ENCODE measurements at places on chromosomes 7 and 10.

GRCh38 chr10:132834311-132834761 lies 48.4 kb upstream of the NKX6-2 start:
- no peaks in the 10 kb centered on the region for H3K4me1 ChIP-seq
- DNase-seq, result peak; percentile 56
- H3K27me3 ChIP-seq, result no peaks in the 10 kb centered on the region
- no peak overlapping the region for H3K27ac ChIP-seq

DNA sequence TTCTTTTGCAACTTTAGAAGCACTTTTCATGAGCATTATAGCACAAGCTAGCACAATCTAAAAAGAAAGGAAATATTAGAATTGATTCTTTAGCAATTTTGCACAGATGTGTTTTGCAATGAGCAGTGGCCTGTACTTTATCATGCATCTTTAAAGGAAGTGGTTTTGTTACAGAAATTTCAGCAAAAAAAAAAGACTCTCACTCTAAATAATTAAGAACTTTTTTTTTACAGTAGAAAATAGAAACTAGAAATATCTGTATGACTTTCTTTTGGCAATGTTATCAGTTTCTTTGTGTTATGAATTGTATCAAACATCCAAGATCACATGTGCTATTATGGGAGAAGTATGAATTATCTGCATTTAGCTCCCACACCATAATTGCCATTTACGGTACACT lies 195.7 kb upstream of the KLF6 start:
- H3K27ac ChIP-seq, result no peak overlapping the region
- no peaks in the 10 kb centered on the region for H3K36me3 ChIP-seq
- no peaks in the 10 kb centered on the region for H3K4me1 ChIP-seq
- DNase-seq, result no peak
- H3K4me3 ChIP-seq, result no peak overlapping the region
- no peaks in the 10 kb centered on the region for H3K27me3 ChIP-seq

- H3K27ac ChIP-seq, result no peak overlapping the region
- H3K4me1 ChIP-seq, result no peaks in the 10 kb centered on the region
- H3K36me3 ChIP-seq, result no peaks in the 10 kb centered on the region
- H3K27me3 ChIP-seq, result no peaks in the 10 kb centered on the region
- no peak overlapping the region for H3K4me3 ChIP-seq
- DNase-seq, result no peak
These were observed 362.5 kb upstream of the ZMIZ1 start for GRCh38 chr10:78706256-78706655.

GRCh38 chr10:77849039-77849664 lies 77.4 kb downstream of the DLG5 start:
- H3K4me3 ChIP-seq, result no peak overlapping the region
- peak overlapping the region; percentile 4 for H3K27ac ChIP-seq
- H3K27me3 ChIP-seq, result no peaks in the 10 kb centered on the region
- peaks cover 20% of the 10 kb centered on the region for H3K36me3 ChIP-seq
- no peak for DNase-seq

GRCh38 chr7:107934991-107935770 lies 44.2 kb downstream of the DLD start:
- peaks cover 28% of the 10 kb centered on the region for H3K36me3 ChIP-seq
- no peak for DNase-seq
- no peak overlapping the region for H3K27ac ChIP-seq
- peaks cover 12% of the 10 kb centered on the region for H3K4me1 ChIP-seq
- H3K27me3 ChIP-seq, result no peaks in the 10 kb centered on the region

DNA sequence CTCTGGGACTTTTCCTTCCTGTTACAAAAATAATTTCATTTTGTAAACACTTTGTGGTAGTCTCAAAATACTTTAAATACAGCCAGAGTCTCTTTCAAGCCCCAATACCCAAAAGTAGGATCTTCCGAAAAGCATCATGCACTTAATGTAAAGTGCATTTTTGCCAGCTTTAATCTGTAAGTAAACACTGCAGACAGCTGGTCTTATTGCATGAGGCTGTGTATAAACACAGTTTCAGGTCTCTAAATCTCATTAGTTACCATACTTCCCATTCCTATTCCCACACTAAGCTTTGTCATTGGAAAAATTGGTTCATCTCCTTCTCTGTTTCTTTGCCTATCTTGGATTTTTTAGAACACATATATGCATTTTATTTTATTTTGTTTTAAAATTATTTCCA lies 87.6 kb upstream of the GNAI1 start:
- no peaks in the 10 kb centered on the region for H3K36me3 ChIP-seq
- no peak for DNase-seq
- no peaks in the 10 kb centered on the region for H3K27me3 ChIP-seq

DNA sequence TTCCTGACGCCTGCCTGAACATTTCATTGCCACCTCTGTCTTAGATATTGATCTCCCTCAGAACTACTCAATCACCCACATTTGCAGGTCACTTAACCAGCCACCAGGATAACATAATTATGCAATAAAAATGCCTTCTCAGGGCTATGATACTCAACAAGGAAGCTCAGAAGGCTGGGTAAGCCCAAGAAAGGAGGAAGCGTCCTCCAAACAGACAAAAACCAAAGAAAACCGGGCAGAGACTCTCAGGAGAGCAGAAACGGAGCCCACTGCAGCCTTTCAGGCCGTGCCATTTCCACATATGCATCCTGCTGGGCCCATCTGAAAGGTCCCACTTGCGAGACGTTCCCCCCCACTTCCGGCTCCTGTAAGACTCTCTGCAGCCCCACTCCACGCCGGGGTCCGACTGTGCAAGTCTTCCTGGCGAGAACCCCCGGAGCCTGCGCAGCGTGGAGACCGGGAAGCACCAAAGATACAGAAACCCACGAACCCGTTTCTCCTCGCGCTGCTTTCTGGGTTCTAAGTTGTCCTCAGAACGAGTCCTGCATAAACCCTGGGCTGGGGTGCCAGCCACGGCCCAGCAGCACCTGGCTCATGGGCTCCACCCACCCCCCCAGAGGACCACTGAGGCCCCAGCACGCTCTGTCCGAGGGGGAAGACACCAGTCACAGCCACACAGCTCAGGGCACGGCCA lies 83.7 kb downstream of the DIP2C start:
- H3K27me3 ChIP-seq, result no peaks in the 10 kb centered on the region
- no peak overlapping the region for H3K27ac ChIP-seq
- H3K4me3 ChIP-seq, result no peak overlapping the region
- H3K36me3 ChIP-seq, result no peaks in the 10 kb centered on the region
- no peak for DNase-seq

DNA sequence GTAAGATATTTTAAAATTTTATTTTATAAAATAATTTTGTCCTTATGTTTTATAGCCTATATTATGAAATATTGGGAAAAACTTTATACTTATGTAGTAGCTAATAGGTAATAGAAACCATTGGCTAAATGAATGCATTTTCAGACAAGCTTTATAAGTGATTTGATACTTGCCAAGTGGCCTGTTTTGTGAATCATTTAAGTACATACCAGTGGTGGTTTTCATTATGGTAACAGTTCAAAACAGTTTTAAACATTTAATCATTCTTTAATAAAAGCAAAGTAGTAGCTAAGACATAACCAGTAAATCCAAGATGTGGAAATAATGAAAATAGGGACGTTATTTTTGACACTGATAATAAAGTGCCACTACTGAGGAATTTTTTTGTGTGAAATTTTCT lies 182.2 kb downstream of the PHF14 start:
- H3K4me3 ChIP-seq, result no peak overlapping the region
- no peaks in the 10 kb centered on the region for H3K4me1 ChIP-seq
- no peaks in the 10 kb centered on the region for H3K36me3 ChIP-seq
- no peaks in the 10 kb centered on the region for H3K27me3 ChIP-seq
- no peak for DNase-seq

GRCh38 chr7:103689255-103689654 lies 243.2 kb upstream of the SLC26A5 start:
- no peaks in the 10 kb centered on the region for H3K27me3 ChIP-seq
- no peaks in the 10 kb centered on the region for H3K36me3 ChIP-seq
- H3K27ac ChIP-seq, result no peak overlapping the region
- no peaks in the 10 kb centered on the region for H3K4me1 ChIP-seq
- no peak for DNase-seq
- H3K4me3 ChIP-seq, result no peak overlapping the region

GRCh38 chr10:96678725-96679124 lies 41.6 kb downstream of the PIK3AP1 start:
- no peaks in the 10 kb centered on the region for H3K27me3 ChIP-seq
- H3K4me3 ChIP-seq, result no peak overlapping the region
- DNase-seq, result no peak
- no peaks in the 10 kb centered on the region for H3K36me3 ChIP-seq

- H3K27ac ChIP-seq, result no peak overlapping the region
- no peaks in the 10 kb centered on the region for H3K27me3 ChIP-seq
- no peak overlapping the region for H3K4me3 ChIP-seq
These were observed 27.7 kb downstream of the ADGRA1 start for GRCh38 chr10:133115453-133115842.
